ENCODE measurements at places on chromosomes 4 and X.

DNA sequence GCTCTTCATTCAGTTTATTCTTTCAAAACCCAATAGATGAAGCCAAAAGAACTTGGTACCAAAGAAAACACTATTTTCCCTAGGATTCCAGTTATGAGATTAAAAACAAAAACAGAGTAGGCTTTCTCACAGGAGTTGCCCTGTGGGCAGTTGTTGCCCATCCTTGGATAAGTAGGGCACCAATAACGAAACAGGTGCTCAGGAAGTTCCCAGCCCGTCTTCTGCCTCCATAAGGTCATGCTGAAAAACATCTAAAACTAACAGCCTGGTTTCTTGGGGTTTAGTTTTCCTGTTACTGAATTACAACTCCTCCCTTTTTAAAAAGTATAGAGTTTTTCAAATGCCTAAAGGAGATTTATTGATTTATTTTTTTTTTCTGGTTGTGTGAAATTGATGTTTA lies 14.7 kb downstream of the TSPAN5 start:
- no peak for DNase-seq

GRCh38 chrX:132033166-132033565 lies 10.1 kb downstream of the STK26 start:
- DNase-seq = no peak

DNA sequence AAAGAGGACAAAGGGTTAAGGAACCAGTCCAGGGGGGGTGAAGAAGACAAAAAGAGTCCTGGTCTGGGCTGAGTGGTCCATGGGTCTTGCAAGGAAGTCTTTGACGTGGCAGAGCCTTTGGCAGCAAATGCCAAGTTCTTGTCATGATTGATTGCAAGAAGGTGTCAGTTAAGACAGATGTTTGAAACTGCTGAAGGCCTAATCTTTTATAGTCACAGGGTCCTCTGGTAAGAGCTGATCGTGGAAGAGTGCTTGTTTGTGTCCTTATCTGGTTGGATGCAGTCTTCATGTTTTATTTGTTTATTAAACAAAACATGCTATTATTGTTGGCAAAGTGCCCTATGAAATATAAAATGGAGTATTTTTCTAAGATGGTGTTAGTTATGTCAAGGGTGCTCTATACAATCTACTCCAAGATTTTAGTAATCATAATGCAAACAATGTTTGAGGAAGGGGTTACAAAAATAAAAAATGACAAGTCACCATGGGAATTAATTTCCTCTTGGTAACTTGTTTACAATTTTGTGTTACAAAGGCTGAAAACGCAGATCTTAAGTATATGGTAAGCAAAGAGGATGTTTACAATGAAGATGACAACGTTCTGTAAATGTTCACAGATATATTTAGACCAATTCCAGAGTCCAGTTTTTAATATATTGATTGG lies 85.9 kb downstream of the MAGED4 start:
- no peak for DNase-seq

DNA sequence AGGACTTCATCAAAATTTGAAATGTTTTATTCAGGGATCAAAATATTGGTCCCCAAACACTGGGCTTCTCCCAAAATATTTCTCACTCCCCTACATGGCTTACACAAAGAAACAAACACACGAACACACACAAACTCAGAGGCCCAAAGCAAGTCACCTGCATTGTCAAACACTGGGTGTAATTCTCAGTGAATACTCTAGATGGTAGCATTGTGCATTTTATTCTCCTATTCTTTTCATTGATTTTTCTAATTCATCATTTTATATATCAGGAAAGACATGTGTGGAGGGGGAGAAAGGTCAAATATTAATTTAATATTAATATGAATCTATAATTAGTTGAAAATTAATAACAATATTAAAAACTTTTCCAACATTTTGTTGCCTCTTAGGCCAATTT lies 72.3 kb upstream of the TNMD start:
- no peak for DNase-seq

- DNase-seq = no peak
Measured at GRCh38 chrX:74420196-74421035, 877 bp upstream of the SLC16A2 start.

DNA sequence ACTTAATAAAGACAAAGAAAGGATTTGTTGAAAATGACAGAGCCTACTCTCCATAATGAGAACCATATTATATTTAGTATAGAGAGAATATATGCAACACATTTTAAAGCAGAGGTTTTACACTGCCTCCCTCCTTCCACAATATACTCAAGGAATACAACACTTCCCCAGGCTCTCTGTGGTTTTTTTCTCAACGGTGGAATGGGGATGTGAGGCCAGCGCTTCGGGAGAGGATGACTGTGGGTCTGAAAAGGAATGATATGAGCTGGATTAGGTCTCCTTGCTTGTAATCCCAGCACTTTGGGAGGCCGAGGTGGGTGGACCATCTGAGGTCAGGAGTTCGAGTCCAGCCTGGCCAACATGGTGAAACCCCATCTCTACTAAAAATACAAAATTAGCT lies 348.7 kb upstream of the KLF3 start:
- DNase-seq = no peak

DNA sequence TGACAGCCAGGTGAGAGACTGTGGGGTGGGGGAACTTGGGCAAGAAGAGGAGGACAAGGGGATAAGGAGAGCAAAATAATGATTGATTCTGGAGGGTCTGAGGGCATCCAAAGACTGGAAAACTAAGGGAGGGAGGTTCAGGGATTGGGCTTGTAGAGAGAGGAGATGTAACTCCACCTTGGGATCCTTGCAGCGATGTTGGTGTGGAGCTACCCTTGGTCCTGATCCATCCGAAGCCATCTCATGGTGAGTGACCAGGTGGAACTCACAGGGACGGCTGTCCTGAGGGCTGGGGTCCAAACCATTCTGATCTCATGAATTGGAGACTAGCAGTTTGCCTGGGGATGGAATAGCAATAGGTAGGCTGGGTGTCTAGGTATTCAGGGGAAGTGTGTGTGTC lies 1.4 kb upstream of the RAB41 start:
- DNase-seq = no peak

- no peak for DNase-seq
Measured at GRCh38 chr4:74545448-74545847, 100.5 kb downstream of the AREG start.

DNA sequence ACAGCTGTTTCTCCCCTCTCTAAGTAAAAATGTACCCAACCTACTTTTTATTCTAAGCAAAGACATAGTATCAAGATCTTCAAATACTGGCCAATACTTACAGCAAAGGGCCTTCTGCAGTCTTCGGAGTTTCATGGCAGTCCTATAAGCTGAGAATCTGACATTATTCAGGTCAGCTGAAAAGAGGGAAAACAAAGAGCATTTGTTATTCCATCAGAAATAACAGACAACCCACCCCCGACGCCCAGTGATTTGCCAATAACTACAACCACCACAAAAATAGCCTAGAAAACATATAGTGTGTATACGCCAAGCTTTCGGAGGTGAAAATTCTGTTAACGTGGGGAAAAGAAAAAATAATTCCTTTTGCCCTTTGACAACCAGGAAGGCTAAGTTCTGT lies 151.1 kb upstream of the FTHL17 start:
- DNase-seq = no peak

- DNase-seq = no peak
Measured at GRCh38 chrX:115563633-115564162, 2.7 kb downstream of the PLS3 start.

- no peak for DNase-seq
Measured at GRCh38 chr4:100742045-100742444, 224.2 kb upstream of the EMCN start.

- no peak for DNase-seq
Measured at GRCh38 chr4:88027611-88028608, 20.5 kb downstream of the PKD2 start.

- no peak for DNase-seq
Measured at GRCh38 chr4:104641418-104641817, 146.7 kb upstream of the CXXC4 start.

DNA sequence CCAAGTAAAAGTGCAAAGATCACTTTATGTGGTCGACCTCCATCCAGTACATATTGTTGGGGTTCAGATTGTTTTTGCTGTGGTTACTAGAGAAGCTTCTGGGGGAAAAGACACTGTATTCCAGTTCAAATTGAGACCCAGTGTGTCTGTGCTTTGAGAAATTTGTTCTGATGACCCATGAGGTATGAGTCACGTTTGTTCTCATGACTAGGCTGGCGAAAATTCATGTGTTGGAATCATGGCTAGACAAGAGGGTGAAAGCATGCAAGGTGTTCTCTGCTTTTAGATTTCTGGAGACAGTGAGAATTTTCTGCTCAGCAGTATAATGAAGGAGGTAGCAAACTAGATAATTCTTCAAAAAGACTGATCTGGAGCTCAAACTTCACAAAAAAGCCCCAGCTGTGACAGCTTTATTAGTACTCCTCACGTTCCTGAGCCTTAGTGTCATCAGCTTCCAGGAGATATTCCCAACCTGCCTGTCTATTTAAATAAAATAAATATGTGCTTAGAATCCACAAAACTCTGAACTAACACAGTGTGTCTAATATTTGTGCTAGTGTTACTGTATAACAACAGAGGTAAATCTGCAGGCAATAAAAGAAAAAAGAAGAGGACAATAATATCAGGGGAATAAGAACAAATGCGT lies 24.4 kb upstream of the FAM47B start:
- no peak for DNase-seq

- DNase-seq = no peak
Measured at GRCh38 chrX:22300130-22300529, 27.4 kb downstream of the CBLL2 start.

GRCh38 chrX:75155447-75155826 lies 646 bp downstream of the ABCB7 start:
- no peak for DNase-seq

GRCh38 chrX:68083510-68083909 lies 349.8 kb downstream of the OPHN1 start:
- no peak for DNase-seq

All from HAP-1 (cell line).